ENCODE measurements at places on chromosomes 12 and 14. TPM values are rescaled to one million over a fixed set of nuclear protein-coding genes. Genes with fewer than 3 reads are reported as not detected.

The AQP2 gene
- total RNA-seq = not detected

The CBLN3 gene
- total RNA-seq = 1.2 TPM

The ANKS1B gene
- total RNA-seq = 0.65 TPM

The SMIM41 gene
- total RNA-seq = 0.19 TPM

The TEX22 gene
- total RNA-seq = not detected

The MGP gene
- total RNA-seq = 247 TPM

The TEX52 gene
- total RNA-seq = not detected

All from vein endothelial cell (primary cell).